Foreskin keratinocyte (primary cell): ENCODE measurements at places on chromosomes 13 and 19.
A peak's percentile ranks its signal among the peaks of the same experiment; 100 is the strongest.

- no peak for DNase-seq
These were observed 13.0 kb downstream of the TFDP1 start for GRCh38 chr13:113597391-113598080.

- no peak for DNase-seq
These were observed at the start of gene FKRP for GRCh38 chr19:46745521-46746280. Gene FKRP (plus strand): TSS chr19:46746057. CDS start chr19:46755451, 9,394 bp downstream.

DNA sequence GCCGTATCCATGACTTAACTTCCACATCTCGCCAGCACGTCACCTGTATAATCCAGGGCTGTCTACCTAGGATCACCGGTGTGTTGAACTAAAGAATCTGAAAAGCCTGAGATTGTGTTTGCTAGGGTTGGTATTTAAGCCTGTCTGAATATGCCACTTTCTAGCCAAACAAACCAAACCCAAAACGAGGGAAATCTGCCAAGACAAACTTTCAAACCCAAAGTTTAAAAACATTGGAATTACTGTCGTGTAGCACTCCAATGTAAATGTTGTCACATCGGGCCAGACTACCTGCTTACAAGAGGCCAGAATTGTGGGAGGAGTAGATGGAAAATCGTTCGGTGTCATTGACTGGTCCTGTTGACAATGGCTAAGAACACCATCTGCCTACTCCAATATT lies 747.8 kb downstream of the EFNB2 start:
- no peak for DNase-seq

- no peak for DNase-seq
These were observed 36.3 kb upstream of the SGCG start for GRCh38 chr13:23144431-23144830.

- peak; percentile 99 for DNase-seq
These were observed 5.4 kb upstream of the PLAUR start for GRCh38 chr19:43675269-43675879.

DNA sequence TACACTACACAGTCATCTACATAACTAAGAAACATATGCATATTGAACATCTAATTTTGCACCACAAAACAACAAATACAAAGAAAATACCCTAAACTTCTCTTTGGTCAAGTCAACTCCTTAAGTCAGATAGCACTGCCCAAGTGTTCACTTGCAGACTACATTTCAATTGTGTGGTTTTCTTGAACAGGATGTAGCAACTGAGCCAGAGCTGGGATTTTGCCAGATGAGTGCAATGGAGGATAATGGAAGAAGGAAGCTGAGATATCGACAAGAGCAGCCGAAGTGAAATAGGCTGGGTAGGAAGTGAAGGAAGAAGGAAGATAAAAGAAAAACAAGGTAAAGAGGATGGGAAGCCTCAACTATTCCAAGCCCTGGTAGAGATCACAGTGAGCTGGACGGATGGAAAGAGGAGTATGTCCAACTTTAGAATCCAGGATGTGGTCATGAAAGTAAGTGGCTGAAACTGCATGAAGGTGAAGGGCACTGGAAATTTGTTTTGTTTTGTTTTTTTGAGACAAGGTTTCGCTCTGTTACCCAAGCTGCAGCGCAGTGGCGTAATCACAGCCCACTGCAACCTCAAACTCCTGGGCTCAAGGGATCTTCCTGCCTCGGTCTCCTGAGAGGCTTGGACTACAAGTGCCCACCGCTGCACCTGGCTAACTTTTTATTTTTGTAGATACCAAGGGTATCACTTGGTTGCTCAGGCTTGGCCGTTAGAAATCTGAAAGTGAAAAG lies 15.0 kb downstream of the NUFIP1 start:
- no peak for DNase-seq

- peak; percentile 29 for DNase-seq
These were observed 39.1 kb upstream of the RNF113B start for GRCh38 chr13:98216135-98216565.

DNA sequence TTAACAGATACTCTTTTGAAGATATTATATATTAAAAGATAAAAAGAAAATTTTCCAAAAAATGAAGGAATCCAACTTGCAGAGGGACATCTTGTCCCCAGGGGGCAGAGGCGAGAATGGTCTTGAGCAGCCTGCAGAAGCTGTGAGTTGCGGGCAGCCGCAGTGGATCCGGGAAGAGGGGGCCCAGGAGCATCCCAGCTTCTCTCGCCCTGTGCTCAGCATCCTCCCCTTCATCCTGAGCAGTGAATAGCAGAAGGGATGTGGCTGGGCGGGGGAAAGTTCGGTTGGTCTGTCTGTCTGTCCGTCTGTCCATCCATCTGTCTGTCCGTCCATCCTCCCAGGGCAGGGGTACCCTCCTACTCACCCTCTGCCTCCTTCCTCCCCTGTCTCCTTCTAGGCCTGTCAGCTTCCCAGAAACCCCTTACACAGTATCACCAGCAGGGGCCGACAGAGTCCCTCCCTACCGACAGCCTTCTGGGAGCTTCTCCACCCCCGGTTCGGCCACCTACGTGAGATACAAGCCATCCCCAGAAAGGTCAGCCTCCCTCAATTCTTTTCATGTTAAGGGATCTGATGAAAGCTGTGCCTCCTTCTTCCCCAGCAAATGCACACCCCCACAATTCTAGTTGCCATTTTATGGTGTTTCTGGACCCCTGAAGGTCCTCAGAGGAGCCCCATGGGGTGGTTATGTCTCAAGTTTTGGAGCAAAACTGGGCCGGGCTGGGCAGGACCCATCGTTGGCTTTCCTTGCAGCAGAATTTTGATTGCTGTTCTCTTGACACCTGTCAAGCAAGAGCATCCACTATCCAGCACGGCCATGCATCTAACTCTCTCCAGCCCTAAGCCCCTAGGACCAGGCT lies 81.6 kb downstream of the DPF1 start:
- DNase-seq = peak; percentile 21

DNA sequence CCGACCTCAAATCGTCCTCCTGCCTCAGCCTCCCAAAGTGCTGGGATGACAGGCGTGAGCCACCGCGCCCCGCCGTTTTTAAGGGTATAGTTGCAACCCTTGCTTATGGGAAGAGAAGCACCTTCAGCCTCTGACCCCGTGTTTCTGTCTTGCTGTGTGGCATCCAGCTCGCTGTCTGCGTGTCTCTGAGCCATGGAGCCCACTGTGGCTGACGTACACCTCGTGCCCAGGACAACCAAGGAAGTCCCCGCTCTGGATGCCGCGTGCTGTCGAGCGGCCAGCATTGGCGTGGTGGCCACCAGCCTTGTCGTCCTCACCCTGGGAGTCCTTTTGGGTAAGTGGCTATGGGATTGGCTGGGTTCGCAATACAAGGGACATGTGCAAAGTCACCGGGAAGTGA lies 29.5 kb downstream of the TMPRSS9 start:
- DNase-seq = no peak

- no peak for DNase-seq
These were observed 555.2 kb downstream of the SLITRK1 start for GRCh38 chr13:83327091-83327490.

DNA sequence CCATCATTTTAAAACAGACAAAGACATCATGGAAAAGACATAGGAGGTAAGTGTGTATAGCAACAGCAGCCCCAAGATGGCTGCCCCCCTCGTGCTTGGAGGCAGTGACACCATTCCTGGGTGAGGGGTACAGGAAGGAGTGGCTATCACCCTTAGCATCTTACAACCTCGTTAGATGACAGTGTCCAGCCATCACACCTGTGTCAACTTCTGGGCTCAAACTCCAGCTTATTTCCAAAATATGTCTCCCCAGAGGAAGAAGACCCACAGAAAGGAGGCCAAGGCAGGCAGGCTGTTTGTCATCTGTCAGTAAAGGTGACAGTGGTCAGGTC lies 27.5 kb downstream of the EPS15L1 start:
- no peak for DNase-seq

GRCh38 chr13:113361406-113361805 lies 2.5 kb downstream of the GRTP1 start:
- no peak for DNase-seq

DNA sequence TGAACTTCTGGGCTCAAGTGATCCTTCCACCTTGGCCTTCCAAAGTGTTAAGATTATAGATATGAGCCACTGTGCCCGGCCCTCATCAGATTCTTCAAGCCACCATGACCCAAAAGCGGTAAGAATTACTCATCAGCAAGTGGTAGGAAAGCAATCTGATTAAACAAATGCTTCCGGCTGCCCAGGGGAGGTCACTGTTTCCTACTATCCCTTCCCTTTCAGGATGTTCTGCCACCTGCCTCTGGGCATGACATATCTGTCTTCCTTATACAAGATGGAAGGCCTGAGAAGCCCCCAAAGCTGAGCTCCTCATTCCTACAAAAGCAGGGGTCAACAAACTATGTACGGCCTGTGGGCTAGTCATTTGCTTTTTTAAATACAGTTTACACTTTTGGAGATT lies 7.0 kb downstream of the ABHD8 start:
- no peak for DNase-seq

- DNase-seq = peak; percentile 59
These were observed 4.6 kb downstream of the AXL start for GRCh38 chr19:41223431-41224234.

- DNase-seq = no peak
These were observed 5.1 kb upstream of the ZNF77 start for GRCh38 chr19:2949939-2950285.

DNA sequence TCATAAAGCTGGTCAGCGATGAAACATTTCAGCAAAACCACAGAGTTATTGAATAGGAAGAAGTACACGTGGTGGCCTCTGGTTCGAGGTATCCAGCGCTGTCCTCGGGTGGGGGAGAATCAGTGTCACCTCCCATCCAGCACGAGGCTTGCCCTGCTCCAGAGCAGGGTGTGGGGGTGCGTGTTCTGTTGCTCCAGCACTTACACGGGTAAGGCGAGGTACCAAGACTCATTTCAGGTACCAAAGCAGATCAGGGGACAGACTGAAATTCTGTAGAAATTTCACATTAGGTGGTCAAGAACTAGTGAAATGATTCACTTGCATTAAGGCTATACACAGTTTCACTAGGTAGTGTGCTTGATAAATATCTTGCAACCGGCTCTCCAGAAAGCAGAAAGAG lies 164.2 kb upstream of the SOX1 start:
- no peak for DNase-seq

DNA sequence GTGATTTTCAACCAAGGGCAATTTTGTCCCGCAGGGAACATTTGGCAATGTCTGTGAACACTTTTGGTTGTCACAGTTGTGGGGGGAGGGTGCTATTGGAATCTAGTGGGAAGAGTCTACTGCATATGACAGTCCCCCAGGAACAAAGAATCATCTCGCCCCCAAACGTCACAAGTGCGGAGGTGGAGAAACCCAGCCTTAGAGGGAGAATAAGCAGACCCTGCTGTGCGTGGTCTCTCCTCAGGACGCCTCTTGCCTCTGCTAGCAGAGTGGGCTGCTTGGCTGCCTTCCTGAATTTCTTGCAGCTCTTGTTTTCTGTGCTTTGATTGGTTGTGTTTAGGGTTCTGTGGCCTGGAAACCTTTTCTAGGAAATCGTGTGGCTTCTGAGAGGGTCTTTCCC lies 42.5 kb downstream of the NFIX start:
- no peak for DNase-seq

DNA sequence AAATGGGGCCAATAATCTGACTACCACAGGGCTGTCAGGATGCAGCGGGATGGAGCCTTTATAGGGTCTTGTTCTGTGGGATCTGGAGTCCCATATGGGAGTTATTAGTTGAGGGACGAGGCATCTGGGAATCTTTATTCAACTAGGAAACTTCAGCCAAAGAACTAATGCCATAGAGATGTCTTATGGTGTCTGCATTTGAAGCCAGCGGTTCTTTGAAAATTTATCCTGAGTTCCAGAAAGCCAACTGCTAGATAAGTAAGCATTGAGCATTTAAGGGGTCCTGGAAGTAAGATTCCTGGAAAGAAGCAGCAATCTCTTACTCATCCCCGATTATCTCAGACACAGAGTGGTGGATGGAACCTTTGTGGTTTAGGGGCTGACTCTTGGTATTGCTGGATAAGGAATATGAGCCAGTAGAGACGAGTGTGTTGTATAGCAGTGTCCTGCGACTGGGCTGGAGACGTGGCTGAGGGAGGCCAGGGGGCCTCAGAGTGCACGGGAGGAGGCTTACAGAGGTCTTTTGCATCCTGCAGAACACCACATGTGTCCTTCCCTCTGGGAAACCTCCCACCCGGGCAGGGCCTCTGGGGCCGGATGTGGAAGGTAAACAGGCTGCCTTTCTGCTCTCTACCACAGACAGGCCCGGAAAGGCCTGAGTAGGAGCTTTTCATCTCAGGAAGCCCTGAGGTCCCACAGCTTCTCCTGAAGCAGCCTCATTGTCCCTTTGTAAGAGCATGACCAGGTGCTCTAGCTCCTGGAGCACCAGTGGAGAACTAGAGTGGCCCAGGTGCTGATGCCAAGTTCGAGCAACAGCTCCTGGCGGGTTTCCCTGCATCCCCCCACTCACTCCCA lies 28.8 kb downstream of the ACTN4 start:
- DNase-seq = no peak

DNA sequence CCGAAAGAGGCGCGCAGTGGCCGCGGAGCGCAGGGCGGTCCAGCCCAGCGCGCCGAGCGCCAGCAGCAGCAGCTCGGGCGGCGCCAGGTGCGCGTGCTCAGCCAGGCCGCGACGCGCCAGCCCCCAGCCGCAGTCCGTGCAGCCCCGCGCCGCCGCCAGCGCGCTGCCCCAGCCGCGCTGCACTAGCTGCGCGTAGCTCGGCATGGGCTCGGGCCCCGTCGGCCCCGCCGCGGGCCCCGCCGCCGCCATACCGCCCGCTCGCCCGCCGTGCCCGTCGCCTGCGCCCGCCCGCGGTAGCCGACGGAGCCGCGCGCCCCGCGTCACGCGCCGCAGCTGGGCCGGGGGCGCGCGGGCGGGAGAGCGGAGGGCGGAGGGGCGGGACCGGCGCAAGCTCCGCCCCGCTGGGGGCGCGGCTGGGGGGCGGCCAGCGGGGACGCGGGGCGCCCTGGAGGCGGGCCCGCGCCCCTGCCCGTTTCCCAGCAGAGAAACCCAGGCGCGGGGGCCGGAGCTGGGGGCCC lies at the start of gene CERS1:
TSS of gene CERS1 (minus strand) at position 335 of the 518 bp plus-strand sequence. CDS start at position 249, 86 bp downstream.
- DNase-seq = no peak

DNA sequence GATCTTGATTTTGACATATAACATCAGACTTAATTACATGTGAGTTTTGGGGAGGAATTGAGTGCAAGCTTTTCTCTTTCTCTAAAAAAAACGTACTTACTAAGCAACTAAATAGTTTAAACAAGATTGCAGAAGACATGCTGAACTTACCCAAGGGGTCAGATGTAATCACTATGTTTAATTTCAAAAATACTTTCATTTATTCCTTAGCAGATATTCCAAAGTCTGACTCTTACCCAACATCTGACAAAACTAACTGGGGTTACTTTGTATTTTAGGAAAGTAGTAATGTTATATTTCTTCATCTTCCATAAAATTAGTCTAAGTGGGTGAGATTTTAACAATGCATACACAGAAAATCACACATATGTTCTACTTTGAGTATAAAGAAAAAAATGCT lies 270.2 kb downstream of the DNAJC15 start:
- no peak for DNase-seq

DNA sequence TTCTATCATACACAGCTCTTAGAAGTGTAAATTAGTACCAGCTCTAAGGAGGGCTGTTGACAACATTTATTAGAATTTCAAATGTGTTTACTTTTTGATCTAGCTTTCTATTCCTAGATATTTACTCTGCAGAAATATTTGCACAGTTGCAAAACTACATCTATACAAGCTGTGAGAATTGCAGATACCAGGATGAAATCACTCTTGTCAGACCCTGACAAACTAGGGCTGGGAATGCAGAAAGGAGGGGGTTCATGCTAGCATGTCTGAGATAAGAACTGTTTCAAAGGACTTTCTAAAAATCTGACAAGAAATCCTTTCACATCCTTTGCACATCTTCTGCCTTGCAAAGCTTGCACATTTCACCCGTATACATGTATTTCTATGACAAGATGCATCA lies 11.8 kb upstream of the PABPC3 start:
- no peak for DNase-seq

GRCh38 chr13:87884884-87885283 lies 213.7 kb downstream of the SLITRK5 start:
- peak; percentile 20 for DNase-seq
